ENCODE measurements at places on chromosomes 3 and 15.

DNA sequence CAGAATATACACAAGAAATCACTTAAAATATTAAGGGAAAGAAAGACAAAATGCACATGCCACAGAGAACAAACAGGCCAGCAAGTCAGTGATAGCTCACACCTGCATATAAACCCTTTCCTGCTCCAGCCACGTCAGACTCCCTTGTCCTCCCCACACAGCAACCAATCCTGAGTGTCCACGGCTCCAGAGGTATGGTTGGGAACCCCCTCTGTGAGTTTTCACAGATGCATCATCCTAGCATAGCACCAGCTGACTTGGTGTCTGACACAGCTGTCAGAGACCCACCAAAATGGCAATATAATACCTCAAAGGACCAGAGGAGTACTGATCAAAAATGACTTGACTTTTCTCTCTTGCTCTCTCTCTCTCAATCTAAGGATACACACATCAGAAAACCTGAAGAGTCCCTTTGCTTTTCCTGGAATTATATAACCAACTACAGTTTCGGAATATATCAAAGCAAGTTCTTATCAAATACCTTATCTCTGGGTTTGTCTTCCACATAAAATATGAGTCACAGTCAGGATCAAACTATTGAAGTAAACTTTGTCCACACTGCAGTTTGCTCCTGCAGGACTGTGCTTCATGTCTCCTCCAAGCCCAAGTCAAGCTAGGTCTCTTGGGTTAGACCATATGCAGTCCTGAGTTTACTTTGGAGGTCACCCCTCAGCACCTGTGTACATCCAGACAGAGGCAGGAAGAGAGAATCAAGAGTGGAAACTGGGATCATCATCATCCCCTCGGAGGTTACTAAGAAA is 187.1 kb upstream of the THBS1 start:
- DNase-seq, result no peak

DNA sequence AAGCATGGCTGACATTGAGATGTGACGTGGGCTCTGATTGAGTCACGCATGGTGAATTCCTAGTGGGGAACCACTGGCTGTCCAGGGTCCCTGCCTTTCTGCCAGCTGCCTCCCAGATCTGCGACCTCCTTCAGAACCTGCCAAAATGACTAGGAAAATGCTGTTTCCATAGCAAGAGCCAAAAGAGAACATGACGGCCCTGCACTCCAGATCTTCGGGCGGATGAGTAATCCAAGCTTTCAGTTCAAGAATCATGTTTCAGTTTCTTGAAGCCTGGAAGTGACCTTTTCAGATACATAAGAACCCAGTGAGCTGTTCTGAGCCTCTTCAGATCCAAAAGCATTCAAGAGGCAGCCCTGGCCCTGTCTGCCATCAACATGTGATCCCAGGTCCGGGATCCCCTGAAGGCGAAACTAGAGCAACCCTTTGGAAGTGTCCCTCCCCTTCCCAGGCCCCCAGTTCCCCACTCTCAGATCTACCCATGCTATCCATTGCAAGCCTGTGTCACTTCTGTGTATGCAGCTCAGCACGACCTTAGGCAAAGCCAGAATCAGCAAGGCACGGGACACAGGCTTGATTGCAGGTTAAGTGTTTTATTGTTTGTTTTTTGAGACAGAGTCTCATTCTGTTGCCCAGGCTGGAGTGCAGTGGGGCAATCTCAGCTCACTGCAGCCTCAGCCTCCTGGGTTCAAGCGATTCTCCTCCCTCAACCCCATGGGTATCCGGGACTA is 19.7 kb downstream of the ANKRD63 start:
- DNase-seq, result no peak

GRCh38 chr15:85500729-85501128 is 120.3 kb downstream of the AKAP13 start:
- no peak for DNase-seq

DNA sequence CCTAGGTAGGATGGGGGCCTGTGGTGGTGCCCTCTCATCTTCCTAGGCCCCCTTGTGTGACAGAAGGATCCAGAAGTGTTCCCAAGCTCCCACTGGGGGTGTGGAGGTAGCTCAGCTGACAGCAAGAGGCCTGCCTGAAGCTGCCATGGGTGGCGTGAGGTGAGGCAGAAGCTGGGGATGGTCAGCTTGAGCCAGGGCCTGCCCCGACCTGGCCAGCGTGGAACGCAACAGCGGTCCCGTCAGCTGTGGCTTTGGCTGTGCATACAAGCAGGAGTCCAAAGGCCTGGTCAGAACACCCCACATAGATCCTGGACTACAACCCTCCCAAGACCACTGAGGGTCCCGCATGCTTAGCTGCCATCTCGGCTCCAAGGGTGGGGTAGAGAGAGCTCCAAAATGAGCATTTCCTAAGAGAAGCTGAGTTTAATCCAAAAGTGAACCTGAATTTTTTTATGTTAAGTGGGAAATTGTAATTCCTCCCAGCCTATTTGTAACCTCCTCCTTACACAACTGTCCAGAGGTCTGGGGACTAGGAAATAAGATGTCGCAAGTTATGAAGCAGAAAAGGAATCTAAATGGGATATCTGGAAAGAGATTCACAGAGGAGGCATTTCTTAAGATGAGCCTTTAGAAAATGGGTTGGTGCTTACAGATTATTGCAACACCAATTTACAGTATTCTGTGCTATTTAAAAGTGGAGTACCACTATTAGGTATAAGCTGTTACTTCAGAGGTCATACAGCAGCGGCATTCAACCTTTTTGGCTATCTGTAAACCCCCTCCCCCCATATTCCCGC is 9.9 kb upstream of the PLA2G4D start:
- no peak for DNase-seq

DNA sequence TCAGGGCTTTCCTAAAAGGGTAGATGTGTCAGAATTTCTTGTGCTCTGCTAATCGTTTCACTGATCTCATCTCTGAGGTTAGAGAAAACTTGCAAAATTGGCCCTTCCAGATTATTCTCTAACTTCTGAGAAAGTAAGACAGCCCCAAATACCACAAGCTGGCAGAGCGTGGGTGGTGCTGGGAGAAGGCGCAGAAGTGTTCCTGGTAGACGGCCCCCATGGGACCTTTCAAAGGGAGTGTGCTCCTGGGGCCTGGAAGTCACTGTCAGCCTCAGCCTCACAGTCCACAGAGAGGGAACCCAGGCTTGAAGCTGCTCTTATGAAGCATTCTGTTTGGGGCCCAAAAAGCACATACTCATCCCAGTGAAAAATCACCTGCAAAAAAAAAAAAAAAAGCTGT is 86.5 kb upstream of the PFN2 start:
- no peak for DNase-seq

- DNase-seq, result no peak
Observed at GRCh38 chr3:179236669-179237301, 14.1 kb downstream of the KCNMB3 start.

DNA sequence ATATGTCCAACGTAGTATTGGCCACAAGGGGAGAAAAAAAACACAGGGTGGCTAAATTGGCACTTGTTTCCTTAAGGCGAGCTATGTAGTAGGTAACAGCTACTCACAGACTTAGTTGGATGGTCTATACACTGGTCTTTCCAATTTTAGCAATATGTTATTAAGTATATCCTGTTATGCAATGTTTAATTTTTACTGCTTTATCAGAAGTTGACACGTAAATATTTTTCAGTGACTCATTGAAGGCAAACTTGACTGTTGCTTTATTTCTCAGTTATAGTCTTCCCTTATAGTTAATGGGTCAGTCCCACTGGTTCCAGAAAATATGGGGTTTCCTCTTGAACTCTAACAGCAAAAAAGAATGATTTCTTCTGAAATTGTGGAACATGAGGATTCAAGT is 46.5 kb downstream of the ADPGK start:
- no peak for DNase-seq

GRCh38 chr15:68623301-68623892 is 44.6 kb downstream of the CORO2B start:
- DNase-seq, result no peak

- no peak for DNase-seq
Observed at GRCh38 chr15:98395974-98396610, 252.2 kb upstream of the IGF1R start.

Data from NCI-H2081 (cell line).